ENCODE measurements at places on chromosomes 4 and X.

- DNase-seq: no peak
Observed at GRCh38 chr4:7995135-7995534, 55.5 kb upstream of the AFAP1 start.

- no peak for DNase-seq
Observed at GRCh38 chrX:703866-704265, 73.3 kb downstream of the SHOX start.

- no peak for DNase-seq
Observed at GRCh38 chr4:181933471-181933870, 309.7 kb upstream of the TENM3 start.

DNA sequence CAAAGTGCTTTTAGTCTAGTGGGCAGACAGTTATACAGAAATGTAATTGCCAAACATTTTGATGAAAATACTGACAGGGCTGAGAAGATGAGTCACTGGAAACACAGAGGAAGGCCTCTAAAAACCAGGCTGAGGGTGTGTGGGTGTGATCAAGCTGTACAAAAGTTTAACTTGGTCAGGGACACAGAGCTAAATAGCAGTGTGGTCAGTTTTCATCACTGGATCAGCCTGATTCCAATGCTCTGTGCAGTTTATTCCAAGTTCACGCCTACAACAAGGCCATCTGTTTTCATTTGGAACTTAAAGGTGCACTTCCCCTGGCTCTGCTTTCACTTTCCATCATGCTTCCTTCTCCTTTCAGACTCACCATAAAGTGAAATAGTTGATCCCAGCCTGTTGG lies 10.6 kb downstream of the CENPVL3 start:
- no peak for DNase-seq

DNA sequence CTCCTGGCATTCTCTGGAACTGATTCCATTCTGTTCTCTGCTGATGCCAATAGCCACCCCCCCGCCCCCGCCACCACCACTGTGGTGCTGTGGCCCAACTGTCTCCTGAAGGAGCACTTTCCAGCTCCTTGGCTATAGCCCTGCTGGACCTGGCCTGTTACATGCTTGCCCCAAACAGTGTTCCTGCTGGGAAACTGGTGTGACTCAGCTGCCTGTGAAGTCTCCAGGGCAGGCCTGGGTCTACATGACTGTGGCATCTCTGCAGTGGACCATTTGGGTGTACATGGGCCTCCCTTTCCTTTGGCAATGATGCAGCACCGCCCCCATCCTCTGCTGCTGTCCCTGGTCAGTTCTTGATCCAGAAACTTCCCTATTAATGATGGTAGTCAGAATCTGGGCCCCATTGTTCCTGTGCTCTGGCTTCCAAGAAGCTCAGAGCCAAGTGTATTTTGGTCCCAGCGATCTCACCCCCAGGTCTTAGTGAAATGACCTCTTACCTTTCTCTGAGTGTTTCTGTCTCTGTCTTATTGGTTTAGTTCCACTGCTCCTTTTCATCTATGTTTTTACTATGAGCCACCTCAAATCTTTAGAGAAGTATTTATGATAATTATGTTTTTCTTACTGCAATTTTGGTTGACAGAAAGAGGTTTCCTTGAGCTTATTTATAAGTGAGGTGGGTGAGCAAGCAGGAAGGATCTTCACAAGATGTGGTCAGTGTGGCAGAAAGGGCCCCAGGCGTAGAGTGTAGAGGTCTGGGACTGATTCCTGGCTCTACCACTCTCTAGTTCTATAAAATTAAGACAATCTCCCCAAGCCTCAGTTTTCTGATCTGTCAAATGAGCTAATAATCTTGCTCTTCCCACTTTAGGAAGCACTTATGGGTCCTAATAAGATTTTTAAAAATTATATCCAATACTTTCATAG lies 210.7 kb upstream of the EOLA2 start:
- no peak for DNase-seq

GRCh38 chr4:70113656-70114055 lies 40.4 kb upstream of the PRR27 start:
- DNase-seq: no peak

DNA sequence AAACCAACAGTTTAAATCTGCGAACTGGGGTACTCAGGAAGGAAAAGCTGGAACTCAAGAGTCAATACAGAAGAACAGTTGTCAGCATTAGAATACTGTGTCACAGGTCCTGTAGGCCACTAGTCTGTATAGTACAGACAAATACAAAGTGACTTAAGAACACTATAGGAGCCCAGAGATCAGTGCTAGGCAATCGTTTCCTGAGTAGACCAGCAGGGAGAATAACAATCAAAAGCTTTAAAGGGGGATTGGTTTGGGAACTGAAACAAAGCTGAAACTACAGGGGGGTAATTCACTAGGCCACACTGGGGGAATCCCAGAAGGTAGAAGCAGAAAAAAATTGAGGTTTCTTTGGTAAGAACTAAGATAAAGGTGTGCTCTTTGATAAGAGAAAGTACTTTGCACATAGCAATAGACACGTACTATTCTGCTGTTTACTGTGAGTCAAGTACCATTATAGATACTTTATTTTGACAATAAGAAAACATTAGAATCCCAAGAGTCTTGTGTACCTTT lies 339.7 kb downstream of the PCDH19 start:
- no peak for DNase-seq

DNA sequence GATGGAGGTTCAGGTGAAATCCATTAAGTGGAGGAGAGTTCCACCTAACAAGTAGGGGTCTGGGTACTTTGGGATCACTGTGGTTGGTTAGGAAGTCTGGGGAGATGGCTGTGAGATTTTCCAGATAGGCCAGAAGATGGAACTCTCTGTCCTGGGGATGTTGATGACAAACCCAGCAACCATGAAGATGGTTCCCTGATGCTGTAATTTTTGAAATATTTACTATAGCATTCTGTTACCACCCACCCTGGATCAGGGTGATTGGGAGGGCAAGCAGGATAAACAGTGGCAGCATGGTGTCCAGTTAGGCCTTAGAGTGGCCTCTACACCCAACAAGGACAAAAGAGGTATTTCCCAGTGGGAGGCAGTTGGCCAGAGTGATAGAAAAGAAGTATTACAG lies 15.9 kb upstream of the NELFA start:
- no peak for DNase-seq

DNA sequence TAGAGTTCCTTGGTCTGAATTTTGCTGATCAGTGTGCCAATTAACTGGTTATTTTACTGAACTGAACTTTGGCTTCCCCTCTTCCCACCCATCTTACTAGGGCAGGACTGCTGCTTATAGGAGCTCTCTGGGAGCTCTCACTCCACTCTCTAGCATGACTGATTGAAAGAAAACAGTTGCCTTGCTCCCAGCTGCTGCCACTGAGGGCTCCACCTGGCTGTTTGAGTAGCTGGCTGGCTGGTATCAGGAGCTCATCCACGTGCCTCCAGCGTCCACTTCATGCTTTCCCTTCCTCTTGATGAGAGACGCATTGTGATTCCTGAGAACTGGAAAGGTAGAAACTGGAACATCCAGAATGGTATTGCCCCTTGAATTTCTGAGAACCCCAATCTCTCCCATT lies 73.0 kb upstream of the KLHL13 start:
- no peak for DNase-seq

DNA sequence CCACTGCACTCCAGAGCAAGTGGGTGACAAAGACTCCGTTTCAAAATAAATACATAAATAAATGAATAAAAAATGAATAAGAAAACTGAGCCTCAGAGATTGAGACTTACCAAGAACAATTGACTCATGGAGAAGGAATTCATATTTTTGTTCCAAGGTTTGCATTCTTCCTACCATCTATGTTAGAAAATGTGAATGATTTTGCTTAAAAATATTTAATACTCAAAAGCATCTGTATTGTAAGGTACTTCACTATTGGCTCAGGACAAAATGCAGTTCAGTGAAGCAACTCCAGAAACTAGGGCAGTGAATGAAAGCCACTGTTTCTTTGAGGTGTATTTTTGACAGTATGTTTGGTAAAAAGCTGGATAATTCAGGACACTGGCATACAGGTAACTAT lies 54.1 kb downstream of the XAGE2 start:
- DNase-seq: no peak

DNA sequence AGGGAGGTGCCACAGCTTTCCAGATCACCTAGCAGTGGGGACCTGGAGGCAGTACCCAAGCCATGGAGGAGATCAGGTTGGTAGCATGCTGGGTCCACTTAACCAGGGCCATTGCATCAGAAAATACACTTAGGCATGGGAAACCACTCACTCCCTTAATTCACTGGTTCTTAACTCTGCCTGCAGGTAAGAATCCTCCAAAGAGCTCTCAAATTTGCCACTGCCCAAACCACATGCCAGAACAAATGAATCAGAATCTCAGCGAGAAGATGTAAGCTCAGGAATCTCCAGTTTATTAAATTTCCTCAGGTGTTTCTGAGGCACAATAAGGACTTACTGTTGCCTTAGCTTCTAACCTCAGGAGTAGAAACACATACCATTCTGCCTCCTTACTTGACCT lies 327.7 kb upstream of the RASGEF1B start:
- no peak for DNase-seq

- DNase-seq: no peak
Observed at GRCh38 chrX:21639775-21640174, 18.4 kb downstream of the KLHL34 start.

DNA sequence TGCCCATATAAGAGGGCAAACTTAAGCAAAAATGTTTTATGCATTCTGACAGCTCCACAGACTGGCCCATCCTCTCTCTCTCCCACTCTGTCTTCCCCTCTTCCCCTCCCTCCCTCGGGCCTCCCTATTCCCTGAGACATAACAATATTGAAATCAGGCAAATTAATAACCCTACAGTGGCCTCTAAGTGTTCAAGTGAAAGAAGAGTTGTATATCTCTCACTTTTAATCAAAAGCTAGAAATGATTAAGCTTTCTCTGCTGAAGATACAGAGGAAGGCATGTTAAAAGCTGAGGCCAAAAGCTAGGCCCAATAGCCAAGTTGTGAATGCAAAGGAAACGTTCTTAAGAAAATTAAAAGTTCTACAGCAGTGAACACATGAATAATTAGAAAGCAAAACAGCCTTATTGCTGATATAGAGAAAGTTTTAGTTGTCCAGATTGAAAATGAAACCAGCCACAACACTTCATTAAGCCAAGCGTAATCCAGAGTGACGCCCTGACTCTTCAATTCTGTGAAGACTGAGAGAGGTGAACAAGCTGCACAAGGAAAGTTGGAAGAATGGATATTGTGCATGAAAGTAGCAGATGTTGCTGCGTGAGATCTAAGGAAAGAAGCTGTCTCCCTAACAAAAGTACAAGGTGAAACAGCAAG lies 54.9 kb downstream of the USO1 start:
- DNase-seq: no peak

- no peak for DNase-seq
Observed at GRCh38 chr4:20416800-20417199, 165.1 kb downstream of the SLIT2 start.

DNA sequence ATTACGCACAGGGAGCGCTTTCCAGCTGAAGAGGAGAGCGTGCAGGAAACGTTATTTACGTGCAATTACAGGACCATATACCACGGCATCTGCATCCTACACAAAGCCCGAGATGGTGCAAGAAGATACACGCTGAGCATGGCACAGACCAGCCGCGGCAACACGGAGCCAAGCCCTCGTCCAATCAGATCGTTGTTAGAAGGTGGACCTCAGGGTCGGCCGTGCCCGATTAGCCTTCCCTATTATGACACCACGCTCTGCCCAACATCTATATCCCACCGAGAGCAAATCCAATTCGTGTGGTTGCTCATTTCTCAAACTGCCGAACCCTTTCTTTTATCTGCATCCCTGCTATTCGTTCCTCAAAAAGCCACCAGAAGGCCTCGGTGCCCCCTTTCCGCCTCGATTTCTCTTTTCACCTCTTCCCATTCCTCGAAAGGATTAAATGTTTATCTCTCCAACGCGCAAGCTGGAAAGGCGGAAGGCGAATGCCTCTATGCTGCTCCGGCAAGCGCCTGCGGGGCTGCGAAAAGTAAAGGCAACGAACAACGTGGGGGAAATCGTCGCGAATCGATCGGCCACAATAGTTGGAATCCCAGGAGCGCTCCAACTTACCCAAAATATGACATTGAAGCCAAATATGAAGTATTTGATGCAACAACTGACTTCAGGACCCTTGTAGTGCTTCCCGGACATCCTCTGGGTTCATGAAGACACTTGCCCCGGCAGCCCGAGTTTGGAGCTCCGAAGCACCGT lies 702 bp downstream of the TSPAN5 start:
- DNase-seq: peak; percentile 20

DNA sequence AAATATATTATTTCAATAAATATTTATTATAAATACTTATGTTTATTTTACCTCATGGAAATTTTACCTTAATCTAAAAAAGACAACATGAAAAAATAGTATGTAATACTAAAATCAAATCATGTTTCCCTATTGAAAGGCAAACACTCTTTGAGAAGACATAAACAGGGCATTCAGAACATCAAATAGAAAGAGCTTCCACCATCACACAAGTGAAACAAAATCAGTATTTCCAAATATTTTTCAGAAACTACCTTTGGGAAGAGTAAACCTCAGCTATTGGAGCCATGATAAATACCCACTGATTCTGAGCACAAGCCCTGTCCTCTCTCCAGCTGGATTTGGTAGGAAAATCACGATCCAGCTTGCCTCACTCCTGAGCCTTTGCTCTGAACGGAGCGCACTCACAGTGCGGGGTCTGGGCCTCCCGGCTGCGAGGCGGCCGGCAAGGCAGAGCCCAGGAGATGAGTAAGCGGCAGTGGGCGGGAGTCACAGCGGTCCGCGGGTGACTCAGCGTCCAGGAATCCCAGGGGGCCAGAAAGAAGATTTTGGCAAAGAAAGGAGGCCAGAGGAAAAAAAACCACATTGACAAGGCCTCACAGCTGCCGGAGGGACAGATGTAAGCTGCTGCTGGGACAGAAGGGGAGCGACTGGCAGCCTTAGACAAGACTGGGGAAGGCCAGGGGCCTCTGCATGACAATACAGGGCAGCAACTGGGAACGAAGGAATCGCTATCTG lies 14.7 kb upstream of the ANXA5 start:
- DNase-seq: no peak

DNA sequence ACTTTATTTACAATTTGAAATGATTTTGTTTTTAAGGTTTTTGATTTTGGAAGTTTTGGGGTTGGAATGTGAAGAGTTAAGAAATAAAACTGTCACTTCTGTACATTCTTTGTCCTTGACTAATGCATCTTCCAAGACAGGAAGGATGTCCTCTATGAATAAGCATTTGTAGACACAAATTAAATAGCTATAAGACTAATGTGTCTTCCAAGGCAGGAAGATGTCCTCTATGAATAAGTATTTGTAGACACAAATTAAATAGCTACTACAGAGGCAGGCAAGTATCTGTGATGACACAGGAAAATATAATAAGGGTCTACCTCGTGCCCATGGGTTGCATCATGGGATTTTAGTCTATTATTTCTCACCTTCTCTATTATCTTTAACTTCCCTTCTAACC lies 14.5 kb downstream of the PRSS48 start:
- no peak for DNase-seq

- peak; percentile 4 for DNase-seq
Observed at GRCh38 chr4:26069218-26069617, 155.2 kb downstream of the SMIM20 start.

DNA sequence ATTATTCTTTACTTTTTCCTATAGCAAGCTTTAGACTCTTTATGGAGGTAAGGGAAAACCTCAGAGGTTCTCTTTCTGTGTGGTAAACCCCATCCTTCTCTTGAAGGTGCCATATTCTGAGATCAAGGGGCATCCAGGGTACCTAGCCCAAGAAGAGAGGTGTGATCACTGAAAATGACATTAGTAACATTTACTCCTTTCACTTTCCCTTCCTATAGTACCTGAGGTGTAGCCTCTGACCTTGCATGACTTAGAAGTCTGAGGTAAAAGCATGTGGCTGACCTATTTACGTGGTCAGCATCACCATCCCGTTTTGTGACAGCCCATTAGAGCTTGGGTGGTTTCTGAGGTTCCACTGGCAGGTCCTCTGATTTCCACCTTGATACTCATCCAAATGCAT lies 25.7 kb downstream of the SGMS2 start:
- no peak for DNase-seq

GRCh38 chr4:121698236-121698671 lies 1.5 kb upstream of the ANXA5 start:
- no peak for DNase-seq
